ENCODE measurements at places on chromosomes 3 and 15.

DNA sequence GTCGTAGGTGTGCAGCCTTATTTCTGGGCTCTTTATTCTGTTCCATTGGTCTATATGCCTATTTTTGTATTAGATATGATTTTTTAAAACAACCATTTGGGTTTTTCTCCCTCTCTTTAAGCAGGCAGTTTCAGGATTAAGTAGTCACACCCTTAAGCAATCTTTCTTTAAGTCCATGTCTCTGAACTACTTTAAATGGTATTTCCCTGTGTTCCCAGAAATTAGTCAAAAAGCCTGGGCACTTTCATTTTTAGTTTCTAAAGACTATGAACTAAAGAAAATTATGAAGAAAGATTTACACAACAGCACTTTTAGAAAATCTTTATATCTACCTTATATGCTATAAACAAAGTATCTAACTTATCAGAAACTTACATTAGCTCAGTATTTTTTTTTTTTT is 110.3 kb downstream of the FAIM start:
- DNase-seq, result no peak

- DNase-seq, result no peak
Measured at GRCh38 chr3:143424874-143425273, 305.3 kb downstream of the CHST2 start.

- peak; percentile 70 for DNase-seq
Measured at GRCh38 chr3:16884084-16884747, 539 bp upstream of the PLCL2 start.

DNA sequence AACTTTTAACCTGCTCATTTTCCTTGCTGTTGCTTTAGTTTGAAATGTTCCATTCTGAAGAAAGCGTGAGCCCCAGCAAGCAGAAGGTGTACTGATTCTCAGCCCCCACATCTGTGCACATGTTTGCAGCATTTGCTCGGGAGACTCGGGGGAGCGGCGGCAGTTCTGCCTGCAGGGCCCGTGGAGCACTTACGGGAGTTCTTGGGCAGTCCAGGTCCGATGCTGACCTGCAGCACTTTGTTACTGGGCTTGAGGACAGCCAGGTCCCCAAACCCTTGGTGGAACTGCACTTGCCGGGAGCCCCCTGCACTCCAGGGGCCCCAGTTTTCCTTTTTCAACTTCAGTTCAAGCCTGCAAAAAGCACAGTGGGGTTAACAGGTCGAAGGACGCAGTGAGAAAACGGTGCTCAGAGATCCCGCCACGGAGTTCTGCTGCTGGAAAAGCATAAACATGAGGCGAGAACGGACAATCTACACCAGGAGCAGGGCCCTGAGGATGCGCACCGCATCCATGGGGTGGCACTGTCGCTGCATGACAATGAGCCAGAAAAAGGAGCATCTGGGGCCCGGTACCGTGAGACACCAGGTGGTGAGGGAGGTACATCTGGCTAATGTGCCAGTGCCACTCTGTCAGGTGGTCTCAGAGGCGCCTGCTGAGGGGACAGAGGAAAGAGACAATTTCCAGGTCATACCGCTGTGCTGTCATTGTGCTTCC is 45.6 kb upstream of the LDHAL6B start:
- DNase-seq, result peak; percentile 20

GRCh38 chr3:43024181-43024885 is 45.2 kb downstream of the GASK1A start:
- DNase-seq, result peak; percentile 2

GRCh38 chr3:27641271-27641800 is 80.8 kb downstream of the EOMES start:
- DNase-seq, result no peak

DNA sequence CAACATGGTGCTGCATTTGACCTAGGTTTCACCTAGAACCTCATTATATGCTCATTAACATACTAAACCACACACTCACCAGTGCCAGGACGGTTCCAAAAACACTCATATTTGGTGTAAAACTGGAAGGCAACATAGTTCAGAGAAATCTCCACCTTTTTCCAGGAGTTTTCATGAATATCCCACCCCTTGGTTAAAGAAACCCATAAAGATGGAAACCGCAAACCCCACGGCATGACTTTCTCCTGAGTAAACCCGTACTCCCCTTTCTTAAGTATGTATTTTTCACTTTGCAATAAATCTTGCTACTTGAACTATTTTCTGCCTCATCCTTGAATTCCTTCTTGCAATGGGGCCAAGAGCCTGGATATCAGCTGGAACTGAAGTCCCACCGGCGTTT is 379.3 kb downstream of the MAGI1 start:
- no peak for DNase-seq

- peak; percentile 31 for DNase-seq
Measured at GRCh38 chr3:176872771-176873209, 324.5 kb downstream of the TBL1XR1 start.

- DNase-seq, result no peak
Measured at GRCh38 chr15:47414207-47414606, 303.1 kb upstream of the SEMA6D start.

DNA sequence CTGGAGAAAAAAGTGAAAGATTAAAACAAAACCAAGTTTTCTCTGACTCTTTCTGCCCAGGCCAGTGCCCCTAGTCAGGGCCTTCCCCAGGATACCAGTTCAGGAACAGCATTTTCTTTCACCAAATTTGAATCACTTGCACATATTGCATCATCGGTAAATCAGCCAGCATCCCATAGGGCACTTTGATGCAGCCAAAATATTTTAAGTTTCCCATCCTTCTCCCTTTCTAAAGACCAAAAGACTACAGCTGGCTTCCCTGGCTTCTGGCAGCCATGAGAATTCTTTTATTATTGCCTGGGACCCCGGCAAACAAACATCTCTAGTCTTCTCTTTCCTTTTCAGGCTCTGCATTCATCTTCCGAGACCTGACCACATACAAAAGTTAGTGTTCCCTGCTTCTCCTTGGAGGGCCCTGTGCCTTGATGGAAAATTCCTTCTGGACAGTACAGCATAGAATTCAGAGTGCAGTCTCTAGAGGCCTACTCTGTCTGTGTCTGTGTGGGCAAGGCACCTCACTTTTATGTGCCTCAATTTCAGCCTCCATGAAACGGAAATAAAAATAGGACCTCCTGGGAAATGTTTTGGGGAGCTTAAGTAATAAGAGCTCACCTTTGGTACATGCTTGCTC is 348.0 kb downstream of the VPS13C start:
- no peak for DNase-seq

- DNase-seq, result no peak
Measured at GRCh38 chr15:40003116-40003916, 35.7 kb downstream of the SRP14 start.

GRCh38 chr15:93469994-93470393 is 381.0 kb upstream of the RGMA start:
- DNase-seq, result no peak

DNA sequence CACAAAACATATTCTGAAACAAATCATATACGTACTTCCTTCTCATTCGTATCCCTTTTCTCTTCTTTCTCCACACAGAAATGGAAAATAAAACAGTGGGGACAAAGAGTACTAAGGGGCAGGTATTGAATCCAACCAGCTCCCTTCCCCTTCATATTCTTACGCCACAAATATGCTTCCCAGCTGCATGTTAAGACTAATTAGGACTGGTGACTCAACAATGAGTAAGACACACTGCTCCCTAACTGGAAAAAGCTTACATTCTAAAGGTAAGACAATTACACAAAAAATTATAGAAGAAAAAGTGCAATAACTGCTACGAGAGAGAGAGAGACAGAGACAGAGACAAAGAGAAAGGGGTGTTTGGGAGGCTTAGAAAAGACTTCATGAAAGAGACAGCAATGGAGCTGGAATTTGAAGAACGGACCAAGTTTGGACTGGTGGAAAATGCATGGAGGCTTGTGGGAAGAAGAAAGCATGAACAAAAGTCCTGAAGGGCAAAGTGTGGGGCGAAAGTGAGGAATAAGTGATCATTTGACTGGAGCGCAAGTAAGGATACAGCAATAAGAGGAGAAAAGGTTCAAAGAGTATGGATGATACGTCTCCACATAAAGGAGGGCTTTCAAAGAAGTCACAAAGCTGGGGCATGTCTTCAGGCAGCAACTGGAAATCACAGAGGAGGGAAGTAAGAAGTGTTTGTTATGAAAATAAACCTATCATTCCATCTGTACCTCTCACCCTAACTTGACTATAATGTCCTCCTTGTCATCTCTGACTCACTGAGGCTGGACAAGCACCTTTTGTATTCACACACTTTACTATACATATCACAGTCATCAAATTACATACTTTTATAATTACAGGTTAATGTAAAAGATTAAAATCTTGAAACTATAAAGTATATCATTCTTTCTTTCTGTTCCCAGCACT is 49.2 kb downstream of the RYK start:
- DNase-seq, result no peak

- no peak for DNase-seq
Measured at GRCh38 chr15:51736069-51736468, 1.4 kb downstream of the LYSMD2 start.

DNA sequence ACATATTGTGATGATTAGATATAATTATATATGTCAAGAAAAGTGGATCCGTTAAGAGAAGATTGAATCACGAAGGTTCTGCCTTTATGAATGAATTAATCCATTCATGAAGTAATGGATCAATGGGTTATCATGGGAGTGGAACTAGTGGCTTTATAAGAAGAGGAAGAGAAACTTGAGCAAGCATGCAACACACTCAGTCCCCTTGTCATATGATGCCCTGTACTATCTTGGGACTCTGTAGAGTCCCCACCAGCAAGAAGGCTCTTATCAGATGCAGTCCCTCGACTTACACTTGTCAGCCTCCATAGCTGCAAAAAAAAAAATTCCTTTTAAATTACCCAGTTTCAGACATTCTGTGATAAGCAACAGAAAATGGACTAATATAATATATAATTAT is 301.9 kb downstream of the RAP2B start:
- no peak for DNase-seq

DNA sequence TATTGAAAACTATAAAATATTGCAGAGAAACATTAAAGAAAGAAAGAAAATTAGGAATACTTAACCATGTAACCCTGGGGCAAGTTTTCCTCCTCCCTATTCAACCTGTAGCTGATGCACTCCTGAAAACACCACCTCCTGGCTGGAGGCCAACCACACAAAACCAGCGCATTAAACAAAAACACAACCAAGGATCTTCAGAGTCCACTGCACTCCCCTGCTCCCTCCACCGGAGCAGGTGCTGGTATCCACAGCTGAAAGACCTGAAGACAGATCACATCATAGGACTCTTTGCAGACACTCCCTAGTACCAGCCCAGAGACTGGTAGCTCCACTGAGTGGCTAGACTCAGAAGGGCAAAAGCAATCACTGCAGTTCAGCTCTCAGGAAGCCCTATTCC is 13.6 kb upstream of the ADAMTS17 start:
- no peak for DNase-seq

DNA sequence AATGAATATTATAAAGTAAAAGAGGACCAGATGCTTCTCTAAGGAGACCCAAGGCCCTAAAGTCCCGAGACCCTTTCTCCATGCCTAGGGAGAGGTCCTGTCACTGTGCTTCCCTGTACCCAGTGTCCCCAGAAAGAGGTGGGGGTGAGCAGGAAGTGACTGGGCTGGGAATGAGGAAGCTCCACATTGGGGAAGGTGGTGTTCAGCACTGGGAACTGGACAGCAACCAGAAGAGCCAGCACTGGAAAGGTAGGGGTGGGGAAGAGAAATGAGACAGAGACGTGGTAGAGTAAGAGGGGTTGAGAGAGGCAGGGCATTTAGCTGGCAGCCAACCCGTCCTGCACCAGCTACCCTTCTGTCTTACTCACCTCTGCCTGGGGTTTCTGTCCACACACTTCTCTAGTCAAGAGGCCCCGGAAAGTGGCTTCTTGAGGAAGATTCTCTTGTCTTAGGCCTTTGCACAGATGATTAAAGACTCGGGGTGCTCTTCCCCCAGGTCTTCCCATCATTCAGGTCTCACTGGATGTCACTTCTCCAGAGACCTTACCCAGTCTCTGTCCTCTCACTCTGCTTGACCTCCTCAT is 12.2 kb downstream of the RRP9 start:
- no peak for DNase-seq

GRCh38 chr15:26943866-26944265 is 27.1 kb upstream of the GABRG3 start:
- no peak for DNase-seq

GRCh38 chr3:67377299-67377698 is 277.1 kb downstream of the SUCLG2 start:
- DNase-seq, result no peak

- DNase-seq, result no peak
Measured at GRCh38 chr3:151037746-151038477, 47.6 kb upstream of the MED12L start.

DNA sequence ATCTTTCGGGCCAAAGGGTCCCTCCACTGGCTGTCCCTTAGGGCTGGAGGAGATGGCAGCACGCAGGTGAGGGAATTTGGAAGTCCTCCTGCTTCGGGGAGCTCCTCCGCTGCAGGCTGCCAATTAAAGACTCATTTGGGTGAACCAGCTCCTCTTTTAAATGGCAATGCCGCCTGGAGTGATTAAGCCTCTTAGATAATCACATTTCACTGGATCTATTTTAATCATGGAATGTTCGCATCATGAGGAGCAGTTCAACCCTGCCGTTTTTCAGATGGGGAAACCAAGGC is 117.9 kb downstream of the LIPC start:
- no peak for DNase-seq

GRCh38 chr15:66472176-66472999 is 25.2 kb downstream of the SNAPC5 start:
- DNase-seq, result no peak

DNA sequence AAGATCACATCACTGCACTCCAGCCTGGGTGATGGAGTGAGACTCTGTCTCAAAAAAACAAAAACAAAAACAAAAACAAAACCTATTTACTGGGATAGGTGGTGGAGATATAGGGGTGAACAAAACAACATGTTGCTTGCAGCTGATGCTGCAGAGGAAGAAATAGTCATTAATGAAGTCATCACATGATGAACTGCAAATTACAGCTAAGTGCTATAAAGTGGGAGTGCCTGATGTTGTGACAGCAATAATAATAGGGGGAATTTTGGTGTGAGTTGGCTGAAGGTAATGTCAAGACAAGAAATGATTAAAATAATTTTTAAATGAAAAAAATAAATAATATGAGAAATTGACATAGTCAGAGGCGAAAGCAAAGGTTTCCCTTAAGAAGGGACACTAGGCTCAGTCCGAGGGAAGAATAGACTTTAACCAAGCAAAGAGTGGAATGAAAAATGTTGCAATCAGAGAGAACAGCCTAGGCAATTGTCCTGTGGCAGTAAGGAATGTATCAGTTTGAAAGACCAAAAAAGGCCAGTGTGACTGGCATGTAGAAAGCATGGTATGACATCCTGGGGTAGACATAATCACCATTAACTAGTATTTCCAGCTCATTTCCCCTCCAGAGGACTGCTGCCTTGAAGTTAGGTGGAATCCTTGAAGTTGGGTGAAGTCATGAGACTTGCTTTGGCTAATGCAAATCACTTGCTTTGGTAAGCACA is 14.7 kb upstream of the PIK3CB start:
- DNase-seq, result no peak

DNA sequence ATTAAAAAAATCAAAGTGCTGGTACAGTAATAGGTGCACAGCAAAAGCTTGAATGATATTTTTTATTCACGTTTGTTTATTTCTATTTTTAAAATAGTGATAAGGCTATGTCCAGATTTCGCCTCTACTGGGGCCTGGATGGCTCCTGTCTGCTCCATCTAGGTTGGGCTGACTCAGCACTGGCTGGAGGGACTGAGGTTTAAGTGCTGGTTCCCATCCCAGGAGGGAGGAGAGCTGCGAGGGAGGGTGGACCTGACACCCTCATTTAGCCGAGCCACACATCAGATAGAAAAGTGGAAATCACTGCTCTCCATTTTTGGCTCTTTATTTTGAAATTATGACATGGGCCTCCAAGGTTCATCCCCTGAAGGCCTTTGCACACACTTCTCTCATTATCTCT is 95.4 kb upstream of the AGBL1 start:
- DNase-seq, result no peak

Measured in stimulated activated CD4-positive, alpha-beta T cell treated with anti-CD3 and anti-CD28 coated beads, Interleukin-4, amount 100 ng/mL, for 48 hours (primary cell).